ENCODE measurements at places on chromosomes 7 and 10.

GRCh38 chr7:18659746-18660145, 164.2 kb downstream of the HDAC9 start:
- no peak for DNase-seq

- DNase-seq: no peak
Observed at GRCh38 chr10:23472181-23472580, 33.3 kb downstream of the OTUD1 start.

GRCh38 chr7:22582863-22583622, 83.1 kb upstream of the STEAP1B start:
- no peak for DNase-seq

GRCh38 chr7:22438994-22439393, 61.0 kb downstream of the STEAP1B start:
- no peak for DNase-seq

GRCh38 chr10:49602380-49603023, 7.6 kb upstream of the SLC18A3 start:
- no peak for DNase-seq

DNA sequence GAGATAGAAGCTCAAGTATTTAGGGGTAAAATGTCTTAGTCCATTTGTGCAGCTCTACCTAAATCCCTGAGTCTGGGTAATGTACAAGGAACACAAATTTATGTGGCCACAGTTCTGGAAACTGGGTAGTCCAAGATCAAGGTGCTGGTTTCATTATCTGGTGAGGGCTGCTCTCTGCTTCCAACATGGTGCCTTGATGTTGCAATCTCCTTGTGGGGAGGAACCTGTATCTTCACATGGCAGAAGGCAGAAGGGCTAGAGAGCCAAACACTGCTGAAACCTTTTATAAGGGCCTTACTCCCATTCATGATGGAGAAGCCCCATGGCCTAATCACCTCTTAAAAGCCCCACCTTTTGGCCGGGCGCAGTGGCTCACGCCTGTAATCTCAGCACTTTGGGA, 8.7 kb upstream of the BAZ1B start:
- no peak for DNase-seq

DNA sequence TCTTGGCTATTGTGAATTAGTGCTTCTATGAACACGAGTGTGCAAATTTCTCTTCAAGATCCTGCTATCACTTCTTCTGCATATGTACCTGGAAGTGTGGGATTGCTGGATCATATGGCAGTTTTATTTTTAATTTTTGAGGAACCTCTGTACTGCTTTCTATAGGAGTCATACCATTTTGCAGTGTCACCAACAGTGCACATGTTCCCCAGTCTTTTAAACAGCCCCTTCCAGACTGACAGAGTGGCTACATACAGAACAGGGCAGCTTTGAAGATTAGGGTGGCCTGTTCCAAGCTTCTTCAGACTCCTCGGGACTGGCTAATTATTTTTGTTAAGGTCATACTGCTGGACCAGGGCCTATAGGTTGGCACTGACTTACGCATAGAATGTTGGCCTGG, 82.9 kb downstream of the AUTS2 start:
- DNase-seq: no peak

GRCh38 chr10:15521328-15521903, 150.3 kb upstream of the FAM171A1 start:
- no peak for DNase-seq

DNA sequence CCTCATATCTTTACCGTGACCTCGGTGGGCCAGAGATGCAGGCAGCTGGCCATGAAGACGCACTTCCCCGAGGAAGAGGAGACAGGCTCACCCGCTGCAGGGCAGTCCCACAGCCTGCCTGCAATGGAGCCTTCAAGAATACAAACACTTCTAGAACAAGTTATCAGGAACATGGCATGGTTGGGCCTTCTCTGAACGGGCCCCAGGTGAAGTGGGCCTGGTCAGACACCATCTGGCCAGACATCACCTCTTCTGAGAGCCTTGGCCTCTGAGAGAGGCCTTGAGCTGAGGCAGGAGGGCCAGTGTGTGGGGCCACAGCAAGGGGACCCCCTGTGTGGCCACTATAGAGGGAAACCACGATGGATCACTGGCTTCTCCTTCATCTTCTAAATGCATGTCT, 112.4 kb upstream of the GDF10 start:
- DNase-seq: no peak

DNA sequence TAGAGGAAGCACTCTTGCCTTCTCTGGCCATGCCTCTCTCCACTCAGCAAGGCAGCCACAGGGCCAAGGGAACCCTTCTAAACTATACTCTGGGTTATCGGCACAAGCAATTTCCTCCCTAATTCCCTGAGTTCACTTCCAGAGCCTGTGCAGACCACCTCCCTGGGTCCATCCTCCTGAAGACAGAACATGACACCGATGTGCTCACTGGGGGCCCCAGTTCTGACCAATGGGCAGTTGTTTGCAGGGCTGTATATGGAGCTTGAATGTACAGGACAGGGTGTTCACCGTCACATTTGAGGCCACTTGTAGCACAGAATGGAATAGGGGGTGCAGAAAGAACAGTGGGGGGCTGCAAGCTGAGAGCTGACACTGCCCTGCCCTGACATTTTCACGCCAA, 77.7 kb downstream of the TFEC start:
- no peak for DNase-seq

- DNase-seq: no peak
Observed at GRCh38 chr10:4103603-4104002, 318.6 kb upstream of the KLF6 start.

DNA sequence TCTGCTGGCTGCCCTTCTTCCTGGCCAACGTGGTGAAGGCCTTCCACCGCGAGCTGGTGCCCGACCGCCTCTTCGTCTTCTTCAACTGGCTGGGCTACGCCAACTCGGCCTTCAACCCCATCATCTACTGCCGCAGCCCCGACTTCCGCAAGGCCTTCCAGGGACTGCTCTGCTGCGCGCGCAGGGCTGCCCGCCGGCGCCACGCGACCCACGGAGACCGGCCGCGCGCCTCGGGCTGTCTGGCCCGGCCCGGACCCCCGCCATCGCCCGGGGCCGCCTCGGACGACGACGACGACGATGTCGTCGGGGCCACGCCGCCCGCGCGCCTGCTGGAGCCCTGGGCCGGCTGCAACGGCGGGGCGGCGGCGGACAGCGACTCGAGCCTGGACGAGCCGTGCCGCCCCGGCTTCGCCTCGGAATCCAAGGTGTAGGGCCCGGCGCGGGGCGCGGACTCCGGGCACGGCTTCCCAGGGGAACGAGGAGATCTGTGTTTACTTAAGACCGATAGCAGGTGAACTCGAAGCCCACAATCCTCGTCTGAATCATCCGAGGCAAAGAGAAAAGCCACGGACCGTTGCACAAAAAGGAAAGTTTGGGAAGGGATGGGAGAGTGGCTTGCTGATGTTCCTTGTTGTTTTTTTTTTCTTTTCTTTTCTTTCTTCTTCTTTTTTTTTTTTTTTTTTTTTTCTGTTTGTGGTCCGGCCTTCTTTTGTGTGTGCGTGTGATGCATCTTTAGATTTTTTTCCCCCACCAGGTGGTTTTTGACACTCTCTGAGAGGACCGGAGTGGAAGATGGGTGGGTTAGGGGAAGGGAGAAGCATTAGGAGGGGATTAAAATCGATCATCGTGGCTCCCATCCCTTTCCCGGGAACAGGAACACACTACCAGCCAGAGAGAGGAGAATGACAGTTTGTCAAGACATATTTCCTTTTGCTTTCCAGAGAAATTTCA, 1.7 kb downstream of the ADRB1 start:
- DNase-seq: no peak

DNA sequence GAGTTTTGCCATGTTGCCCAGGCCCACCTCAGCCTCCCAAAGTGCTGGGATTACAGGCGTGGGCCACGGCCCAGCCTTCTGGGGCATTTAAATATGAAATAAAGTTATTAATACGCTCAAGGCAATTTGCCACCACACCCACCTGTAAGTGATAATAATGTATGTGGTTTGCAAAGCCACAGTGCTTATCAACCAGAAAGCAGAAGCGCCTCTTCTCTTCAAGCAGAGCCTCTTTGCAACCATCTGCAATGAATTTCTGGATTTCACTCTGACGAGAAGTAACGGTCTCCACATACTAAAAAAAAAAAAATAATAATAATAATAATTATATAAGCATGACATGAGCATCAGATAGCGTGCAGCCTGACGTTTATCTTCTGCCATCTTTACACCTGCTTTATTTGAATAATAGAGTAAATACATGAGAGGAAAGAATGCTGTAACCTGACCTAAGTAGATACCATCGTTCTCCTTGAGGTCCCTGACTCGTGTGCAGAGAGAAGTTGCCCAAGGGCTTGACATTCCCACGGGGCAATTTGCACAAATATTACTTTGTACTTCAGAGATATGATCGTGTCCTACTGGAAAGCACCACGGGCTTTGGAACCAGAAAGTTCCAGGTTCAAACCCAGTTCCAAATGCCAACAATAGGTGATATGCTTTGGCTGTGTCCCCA, 34.0 kb downstream of the BRI3 start:
- no peak for DNase-seq

- DNase-seq: peak; percentile 25
Observed at GRCh38 chr10:33010132-33011037, 52.4 kb upstream of the ITGB1 start.

GRCh38 chr7:19811386-19811785, 38.0 kb upstream of the TMEM196 start:
- no peak for DNase-seq

- no peak for DNase-seq
Observed at GRCh38 chr7:53656881-53657280, 621.4 kb downstream of the POM121L12 start.

DNA sequence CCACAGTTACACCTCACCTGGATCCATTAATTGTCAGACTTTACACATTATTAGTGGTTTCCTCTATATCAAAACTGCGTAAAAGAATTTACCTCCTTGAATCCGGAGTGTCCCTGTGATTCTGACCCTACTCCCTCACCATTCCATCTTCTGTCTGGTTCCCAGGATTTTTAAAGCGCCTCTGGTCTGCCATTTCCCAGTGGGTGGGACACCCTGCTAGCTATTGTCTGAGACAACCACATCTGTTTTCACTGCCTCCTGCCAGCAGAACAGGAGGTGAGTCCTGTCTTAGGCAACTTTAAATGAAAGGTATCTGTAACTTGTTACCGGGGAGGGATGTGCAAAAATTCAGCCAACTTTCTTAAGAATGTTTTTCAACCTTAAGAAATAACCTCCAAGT, 2.3 kb downstream of the MACROH2A2 start:
- DNase-seq: no peak

DNA sequence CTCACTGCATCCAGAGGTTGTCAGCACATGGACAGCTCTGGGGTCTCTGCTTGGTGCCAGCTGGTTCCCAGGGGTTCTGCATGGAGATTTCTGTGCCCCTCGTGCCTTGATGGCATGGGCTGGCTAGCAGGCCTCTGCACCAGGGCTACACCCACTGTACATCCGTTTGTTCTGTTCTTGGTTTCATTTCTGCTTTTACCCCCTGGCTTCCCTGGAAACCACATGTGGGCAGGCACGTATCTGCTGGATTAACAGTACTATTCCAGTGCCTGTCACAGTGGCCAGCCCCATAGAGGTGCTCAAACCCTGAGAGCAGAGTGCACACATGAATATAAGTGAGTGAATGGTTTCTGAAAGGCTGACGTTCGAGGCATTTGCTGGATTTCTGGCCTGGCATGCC, 207.2 kb upstream of the GPR26 start:
- no peak for DNase-seq

DNA sequence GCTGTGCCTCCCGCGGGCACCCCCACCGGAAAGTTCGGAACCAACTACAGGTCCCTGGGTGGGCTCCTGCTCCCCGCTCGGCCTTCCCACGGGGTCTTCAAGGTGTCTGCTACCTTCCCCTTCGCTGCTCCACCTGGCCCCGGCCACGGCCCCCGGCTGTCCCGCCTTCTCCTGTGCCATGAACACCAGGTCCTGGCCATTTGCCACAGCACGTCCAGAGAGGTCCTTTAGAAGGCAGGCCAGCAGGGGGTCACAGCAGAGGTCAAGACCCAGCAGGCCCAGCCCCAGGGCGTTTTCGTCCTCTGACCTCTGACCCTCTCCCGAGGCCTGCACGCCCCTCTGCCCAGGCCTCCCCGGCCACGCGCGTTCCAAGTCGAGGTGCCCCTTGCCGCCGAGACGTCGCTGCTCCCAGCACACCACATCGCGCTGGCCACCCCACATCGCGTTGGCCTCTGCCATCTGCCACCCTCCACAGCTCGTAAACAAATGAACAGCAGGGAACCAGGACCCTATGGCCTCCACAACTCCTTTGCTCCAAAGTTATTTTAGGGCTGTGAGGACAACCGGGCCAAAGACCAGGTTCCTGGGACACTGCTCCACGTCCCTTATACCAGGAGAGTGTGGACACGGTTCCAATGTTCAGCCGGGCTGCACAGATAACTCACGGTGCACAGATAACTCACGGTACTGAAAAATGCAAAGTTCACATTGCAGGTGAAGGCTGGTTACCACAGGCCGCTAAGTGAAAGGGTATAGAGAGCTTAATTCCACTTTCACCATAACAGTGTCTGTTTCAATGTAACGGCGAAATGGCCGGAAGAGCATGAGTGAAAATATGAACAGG, 74.3 kb downstream of the CFAP46 start:
- no peak for DNase-seq

- peak; percentile 20 for DNase-seq
Observed at GRCh38 chr7:37208528-37208927, 240.1 kb downstream of the ELMO1 start.

- no peak for DNase-seq
Observed at GRCh38 chr10:114758331-114758730, 63.2 kb upstream of the FHIP2A start.

- DNase-seq: no peak
Observed at GRCh38 chr7:12630513-12630819, 57.0 kb upstream of the ARL4A start.

DNA sequence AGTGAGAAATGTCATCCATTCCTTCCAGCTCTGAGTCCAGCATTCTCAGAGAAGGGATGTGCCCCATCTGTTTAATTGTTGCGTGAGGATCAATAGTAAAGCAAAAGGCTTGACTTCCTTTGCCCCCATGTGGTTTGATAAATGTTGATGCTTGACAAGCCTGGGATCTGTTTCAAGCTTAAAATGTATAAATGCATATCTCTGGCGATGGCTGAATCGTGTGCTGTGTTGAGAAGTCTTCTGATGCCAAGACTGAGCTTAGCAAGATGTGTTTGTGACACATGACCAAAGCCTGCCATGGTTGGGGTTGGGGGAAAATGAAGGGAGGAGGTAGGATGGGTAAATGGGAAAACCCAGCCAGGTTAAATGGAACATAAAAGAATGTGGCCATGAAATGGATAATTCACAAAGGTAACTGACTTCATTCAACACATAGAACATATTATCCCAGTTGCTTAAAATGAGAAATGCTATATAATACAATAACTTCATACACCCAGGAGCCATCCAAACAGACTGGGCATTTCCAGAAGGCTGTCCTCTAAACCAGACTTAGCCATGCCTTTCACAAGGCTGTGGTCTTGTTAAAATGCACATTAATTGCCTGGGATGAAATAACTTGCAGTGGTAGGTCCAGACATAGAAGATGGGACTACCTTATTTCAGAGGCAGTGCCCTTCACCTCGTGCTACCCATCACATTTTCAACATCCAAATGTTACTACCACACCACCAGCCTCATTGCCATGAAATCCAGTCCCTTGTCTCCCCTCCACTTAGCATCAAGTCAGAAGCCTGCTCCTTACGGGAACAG, 147.3 kb upstream of the PDE1C start:
- no peak for DNase-seq
